Activated T-helper 17 cell treated with anti-CD3 and anti-CD28 coated beads, Interleukin-2, amount 50 U/mL, for 72 hours (primary cell): ENCODE measurements at places on chromosomes 1 and 21. TPM values are rescaled to one million over a fixed set of nuclear protein-coding genes. Genes with fewer than 3 reads are reported as not detected.

NEK2 gene
- 31.6 TPM for total RNA-seq

DNA sequence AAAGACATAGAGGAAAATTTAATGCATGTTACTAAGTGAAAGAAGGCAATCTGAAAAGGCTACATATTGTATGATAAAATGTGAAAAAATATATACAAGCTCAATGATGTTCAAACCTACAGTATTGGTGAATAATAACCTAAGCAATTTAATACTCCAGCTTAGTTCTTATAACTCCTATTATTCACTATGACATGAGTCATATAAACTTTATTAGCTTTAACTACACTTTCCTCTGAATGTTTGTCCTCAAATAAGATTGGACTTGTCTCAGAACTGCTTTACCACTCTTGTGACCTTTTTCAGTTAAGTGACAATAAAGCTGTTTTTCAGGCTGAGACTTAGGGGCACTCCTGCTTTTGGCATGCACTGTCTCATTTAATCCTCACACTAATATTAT lies 50.9 kb downstream of the CNST start:
- no peak for ATAC-seq

FHL3 gene
- total RNA-seq, result 15.5 TPM

DNA sequence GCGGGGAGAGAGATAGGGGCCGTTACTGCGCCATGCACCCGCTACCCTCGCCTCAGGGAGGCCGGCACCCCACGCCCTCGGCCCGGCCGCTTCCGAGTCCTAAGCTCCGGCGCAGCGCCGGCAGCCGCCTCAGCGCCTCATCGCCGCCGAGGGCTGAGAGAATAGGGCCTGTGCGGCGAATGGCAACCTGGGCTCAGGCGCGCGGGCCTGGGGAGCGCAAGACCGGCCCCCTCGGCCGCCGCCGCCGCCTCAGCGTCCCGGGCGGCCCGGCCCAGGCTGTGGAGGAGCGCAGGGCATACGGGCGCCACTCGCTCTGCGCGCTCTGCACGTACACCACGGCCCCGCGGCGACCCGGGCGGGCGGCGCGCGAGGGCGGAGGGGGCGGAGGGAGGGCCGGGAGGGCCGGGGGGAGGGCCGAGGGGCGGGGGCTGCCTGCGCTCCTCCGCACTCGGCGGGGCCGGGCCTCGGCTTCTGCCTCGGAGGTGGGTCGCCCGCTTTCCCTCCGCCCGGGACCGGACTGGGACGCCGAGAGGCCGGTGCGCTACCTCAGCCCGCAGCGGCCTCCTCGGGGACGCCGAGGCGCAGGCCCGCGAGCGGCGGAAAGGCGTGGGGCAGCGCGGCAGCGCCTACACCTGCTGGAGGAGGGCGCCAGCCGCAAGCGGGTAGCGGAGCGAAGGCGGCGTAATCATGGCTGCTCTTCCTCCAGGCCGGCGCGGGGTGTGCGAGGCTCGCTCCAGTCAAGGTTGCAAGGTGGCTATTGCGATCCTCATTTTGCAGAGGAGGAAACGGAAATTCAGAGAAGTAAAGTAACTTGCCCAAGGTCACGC lies at the start of gene EGLN1:
Gene EGLN1, minus strand, starts transcription at position 317 of the 827 bp plus-strand sequence. CDS start 399 bp downstream, outside the sequence.
- peak; percentile 86 for ATAC-seq

DNA sequence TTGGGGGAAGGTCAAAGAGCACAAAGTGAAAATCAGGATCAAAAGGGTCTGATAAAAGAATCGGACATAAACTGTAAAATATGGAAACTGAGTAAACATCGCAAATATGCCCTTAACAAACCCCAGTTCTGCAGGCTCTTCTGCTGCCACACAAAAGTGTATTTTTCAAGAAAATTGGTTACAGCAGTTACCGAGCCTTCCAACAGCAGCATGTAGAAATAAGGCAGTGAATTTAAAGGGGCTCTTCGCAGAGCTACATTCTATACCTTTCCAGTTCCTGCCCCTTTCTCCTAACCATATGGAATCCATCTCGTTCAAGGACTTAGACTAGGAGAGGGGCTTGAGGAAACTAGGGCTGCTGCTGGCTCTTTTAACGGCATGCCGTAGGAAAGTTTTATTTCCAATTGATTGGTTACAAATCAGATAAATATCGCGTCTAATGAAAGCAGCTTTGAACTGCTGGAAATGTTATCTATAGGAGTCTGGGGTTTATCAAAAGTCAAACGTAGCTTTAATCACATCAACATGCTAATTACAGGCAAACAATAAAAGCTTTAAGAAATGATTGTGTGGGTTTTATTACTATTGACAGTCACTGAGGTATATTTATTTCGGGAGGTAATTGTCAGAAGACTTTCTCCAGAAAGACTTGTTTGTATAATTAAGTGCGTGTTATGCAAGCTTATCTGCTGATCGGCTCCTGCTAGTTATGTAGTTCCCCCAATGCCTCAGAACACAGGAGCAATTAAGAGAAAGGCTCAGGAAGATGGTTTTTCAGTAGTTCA lies 59.1 kb downstream of the GORAB start:
- ATAC-seq, result no peak

GRCh38 chr1:24906760-24907490 lies 23.2 kb downstream of the RUNX3 start:
- ATAC-seq, result no peak

SUSD4 gene
- 0.42 TPM for total RNA-seq

GRCh38 chr1:226654046-226654667 lies 84.9 kb downstream of the ITPKB start:
- ATAC-seq, result peak; percentile 28

GRCh38 chr1:232273011-232273410 lies 356.9 kb downstream of the SIPA1L2 start:
- ATAC-seq, result no peak

FCRL6 gene
- not detected for total RNA-seq

ADAMTSL4 gene
- 0.37 TPM for total RNA-seq

GRCh38 chr21:36491209-36491910 lies 11.4 kb upstream of the CLDN14 start:
- no peak for ATAC-seq

GRCh38 chr1:111221276-111221632 lies 6.3 kb upstream of the CHI3L2 start:
- no peak for ATAC-seq

DNA sequence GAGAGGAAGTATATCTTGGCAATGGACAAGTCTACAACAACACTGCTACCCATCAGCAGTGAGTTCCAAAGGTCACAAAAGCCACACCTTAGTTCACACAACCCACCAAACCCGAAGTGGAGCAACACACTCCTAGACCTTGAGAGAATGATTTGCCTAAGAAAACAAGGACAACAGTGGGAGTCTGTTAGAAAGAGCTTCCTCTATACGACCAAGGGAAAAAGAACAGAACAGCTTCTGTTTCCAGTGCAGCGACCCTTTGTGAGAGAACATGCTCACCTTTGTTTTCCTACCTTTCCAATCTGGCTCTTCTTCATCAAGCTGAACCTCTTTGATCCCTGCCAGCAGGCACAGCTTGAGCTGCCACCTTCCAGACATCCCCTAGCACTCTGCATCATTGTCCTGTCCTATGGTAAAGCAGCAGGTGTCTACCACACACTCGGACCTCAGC lies 56.7 kb upstream of the PALMD start:
- ATAC-seq, result no peak

DNA sequence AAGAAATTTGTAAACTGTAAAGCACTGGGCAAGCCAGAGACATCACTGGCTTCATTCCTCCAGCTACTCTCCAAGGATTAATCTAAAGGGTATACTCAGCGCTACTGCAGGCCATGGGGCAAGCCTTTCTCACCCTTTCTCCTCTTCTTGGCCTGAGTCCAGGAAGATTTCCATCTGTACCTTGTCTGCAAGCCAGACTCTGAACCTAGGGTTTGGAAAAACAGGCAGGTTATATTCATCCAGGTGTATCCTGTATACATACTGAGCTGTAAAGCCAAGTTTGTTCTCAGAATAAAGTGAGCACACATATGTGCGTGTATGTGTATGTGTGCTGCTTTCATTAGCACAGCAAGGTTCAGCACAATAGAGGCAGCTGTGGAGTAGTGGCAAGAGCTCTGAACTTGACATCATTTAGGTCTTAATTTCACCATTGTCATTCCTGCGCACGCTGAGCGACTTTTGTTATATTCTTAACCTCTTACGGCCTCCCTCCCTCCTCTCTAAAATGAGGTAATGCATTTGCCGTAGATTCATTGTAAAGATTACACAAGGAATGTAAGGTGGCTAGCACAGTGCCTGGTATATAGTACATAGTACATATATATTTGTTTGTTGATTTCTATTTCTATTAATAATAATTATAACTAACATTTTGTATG lies 128.1 kb upstream of the JUN start:
- no peak for ATAC-seq

SMPDL3B gene
- 0.45 TPM for total RNA-seq
